ENCODE measurements at places on chromosomes 7 and 10.

DNA sequence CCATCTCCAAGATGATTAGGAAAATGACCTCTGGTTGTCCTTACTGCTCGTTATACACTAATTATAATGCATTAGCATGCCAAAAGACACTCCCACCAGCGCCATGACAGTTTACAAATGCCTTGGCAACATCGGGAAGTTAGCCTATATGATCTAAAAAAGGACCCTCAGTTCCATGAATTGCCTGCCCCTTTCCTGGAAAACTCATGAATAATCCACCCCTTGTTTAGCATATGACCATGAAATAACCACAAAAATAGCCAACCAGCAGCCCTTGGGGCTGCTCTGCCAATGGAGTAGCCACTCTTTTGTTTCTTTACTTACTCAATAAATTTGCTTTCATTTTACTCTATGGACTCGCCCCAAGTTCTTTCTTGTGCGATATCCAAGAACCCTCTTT is 41.6 kb upstream of the KCNMA1 start:
- no peak for DNase-seq

- DNase-seq = no peak
Observed at GRCh38 chr7:130288829-130289228, 4.1 kb upstream of the CPA4 start.

DNA sequence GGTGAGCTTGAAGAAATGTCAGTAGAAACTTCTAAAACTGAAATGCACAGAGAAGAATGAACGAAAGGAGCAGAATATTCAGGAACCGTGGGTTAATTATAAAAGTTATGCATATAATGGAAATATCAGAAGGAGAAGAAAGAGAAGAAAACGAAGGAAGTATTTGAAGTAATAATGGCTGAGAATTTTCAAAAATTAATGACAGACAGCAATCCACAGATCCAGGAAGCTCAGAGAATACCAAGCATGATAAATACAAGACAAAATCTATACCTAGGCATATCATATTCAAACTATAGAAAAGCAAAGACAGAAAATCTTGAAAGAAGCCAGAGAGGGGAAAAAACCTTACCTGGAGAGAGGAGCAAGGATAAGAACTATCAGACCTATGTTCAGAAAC is 16.5 kb upstream of the MCM10 start:
- DNase-seq = no peak

DNA sequence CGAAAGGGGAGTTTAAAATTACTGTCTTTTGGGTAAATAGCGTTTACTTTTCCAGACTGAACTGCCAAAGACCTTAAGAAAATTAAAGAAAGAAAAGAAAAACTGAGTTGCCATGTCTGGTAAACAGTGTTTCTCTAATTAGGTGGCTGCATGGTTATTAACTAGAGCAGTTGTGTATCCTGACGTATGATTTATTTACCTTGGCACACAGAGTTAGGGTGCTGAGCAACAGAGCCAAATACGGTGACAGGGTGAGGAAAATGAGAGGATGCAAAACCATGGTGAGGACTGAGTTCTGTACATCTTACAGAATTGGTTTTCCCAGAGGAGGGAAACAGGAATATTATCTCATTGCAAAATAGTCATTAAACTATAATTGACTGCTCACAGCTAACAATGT is 546.4 kb upstream of the FZD8 start:
- DNase-seq = no peak

DNA sequence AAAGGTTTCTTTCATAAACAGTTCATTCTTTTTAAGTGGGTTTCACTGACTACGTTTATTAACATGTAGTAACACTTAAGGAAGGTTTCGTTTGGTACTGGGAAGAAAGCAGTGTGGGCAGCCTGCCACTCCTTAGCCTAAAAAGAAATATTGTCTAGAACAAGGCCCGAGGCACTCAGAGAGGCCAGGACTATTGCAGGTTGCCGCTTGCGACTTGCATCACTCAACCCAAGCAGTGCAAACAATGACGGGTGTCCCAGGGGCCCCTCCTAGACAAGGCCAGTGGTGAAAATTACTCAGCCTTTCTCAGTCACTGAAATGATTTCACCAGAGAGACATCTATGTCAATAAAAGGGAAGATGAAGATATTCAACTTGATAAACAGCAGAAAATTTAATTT is 243.9 kb downstream of the SNX13 start:
- DNase-seq = no peak

GRCh38 chr10:6473901-6474370 is 106.1 kb downstream of the PRKCQ start:
- DNase-seq = peak; percentile 65

DNA sequence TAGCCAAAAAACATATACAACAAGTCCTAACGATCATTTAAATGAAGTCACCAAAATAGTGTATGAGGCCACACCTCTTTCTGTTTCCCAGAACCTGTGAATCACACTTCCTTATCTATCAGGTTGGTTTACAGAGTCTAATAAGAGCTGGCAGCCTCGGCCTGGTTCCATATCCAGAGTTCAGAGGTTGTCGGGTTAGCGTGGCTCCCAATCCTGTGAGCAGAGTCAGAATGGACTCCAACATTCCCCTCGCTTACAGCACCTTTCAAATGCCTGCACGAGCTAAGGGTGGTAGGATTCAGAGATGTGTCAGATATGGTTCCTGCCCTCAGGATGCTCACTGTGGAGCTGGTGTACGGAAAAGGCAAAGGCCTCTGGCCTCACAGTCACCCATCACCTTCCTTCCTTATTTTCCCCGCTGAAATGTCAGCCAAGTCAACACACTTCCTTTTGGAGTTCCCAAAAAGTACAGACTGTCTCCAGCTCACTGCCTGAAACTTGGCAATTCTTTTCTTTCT is 6.0 kb downstream of the IL15RA start:
- DNase-seq = peak; percentile 33

DNA sequence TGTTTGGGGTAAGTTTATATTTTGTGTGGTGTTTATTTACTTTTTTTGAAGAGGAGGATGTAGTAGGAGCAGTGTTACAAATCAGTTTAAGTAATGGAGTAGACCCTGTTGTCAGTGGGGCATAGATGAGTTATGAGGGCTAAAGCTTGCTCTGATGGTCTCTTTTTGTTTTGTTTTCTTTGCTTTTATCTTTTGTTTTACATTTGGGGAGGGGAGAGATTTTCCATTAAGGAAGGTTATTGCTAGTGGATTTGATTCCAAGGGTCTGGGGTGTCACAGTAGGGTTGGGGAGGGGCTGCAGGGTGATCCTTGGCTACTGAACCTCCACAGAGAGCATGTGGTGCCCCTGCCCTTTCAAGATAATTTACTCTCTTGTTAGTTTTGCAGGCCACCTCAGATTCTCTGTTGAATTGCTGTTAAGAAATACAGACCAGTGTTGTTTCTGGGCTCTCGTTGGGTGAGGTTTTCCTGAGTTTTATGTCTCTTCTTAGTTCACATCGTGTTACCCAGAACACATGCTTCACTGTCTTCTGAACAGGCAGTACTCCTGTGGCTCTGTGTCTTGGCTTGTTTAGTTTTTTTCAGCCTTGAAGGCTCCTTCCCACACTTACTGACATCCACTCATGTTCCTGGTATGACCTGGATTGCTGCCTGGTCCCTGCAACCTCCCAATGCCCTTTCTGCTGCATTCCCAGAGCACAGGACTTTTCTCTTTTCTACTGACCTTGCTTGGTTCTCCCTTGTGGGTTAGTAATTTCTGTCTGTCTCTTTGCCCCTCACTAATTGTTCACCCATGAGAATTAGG is 4.2 kb downstream of the KIFBP start:
- no peak for DNase-seq

- DNase-seq = peak; percentile 2
Observed at GRCh38 chr10:31320550-31321211, 1.7 kb downstream of the ZEB1 start.

GRCh38 chr7:115356139-115356746 is 434.3 kb downstream of the MDFIC start:
- DNase-seq = peak; percentile 6

GRCh38 chr10:46068117-46068516 is 22.0 kb upstream of the MSMB start:
- no peak for DNase-seq

DNA sequence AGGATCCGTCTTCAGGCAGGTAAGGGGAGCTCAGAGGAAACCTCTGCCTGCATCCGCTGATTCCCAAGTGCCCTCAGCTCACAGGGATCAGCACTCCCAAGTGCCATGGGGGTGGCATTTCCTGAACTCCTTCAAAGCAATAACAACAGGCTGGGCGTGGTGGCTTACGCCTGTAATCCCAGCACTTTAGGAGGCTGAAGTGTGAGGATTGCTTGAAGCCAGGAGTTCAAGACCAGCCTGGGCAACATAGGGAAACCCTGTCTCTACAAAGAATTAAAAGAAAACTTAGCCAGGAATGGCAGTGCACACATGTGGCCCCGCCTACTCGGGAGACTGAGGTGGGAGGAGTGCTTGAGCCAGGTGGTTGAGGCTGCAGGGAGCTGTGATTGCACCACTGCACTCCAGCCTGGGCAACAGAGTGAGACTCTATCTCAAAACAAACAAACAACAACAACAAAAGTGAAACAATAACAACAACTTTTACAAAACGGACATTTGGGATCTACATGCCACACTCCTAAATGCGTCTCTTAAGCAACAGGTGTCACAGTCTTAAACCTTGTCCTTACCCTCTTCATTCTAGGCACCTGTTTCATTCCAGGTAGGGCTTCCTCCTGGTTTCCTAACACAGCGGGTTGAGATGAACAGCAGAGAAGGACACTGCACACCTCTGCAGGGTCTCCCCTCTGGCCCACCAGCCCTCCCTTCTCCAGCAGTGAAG is 73.8 kb downstream of the PAXIP1 start:
- DNase-seq = no peak

DNA sequence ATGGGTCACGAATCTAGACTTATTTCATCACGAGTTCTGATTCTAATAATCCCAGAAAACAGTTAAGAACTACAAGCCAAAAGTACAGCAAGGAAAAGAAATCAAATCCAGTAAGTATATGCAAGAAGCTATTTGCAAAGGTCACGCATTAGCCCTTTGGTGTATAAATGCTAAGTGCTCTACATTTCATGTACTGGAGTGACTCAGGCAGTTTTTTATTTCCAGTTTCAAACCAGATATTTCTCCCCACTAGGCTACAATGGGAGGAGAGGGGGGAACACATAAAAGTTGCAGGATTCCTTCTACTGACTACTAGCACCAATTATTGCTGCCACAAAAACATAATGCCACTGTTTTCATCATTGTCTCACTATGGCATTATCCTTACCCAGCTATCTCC is 148.0 kb downstream of the NRCAM start:
- DNase-seq = no peak

DNA sequence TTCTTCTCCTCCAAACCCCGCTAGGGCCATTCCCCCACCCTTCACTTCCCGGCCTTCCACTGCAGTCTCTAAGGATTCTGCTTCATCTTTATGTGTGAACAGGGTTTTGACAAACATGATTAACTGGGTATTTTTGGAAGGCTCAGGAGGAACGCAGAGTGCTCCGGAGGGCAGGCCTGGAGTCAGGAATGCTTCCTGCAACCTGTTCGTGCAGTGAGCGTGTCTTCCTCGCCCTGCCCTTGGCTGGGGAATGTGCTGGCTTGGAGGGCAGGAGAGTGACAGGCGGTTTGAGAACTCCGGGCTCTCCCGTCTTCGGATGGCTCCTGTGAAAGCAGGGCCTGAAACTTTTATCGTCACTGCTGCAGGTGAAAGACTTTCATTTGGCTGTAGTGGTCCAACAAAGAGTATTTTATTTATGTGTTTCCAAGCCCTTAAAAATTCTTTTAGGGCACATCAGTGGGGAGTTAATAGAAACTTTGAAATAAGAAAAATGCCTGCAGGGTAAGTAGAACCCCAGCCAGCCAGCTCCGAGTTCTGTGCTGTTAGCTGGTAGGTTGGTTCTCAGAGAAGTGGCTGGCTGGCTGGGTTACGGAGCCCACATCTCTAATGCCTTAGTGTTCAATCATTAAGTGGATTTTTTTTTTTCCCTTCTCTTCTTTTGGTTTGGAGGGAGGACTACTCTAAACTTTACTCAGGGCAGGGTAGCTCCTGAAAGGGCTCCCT is 51.0 kb downstream of the TCF7L2 start:
- no peak for DNase-seq

DNA sequence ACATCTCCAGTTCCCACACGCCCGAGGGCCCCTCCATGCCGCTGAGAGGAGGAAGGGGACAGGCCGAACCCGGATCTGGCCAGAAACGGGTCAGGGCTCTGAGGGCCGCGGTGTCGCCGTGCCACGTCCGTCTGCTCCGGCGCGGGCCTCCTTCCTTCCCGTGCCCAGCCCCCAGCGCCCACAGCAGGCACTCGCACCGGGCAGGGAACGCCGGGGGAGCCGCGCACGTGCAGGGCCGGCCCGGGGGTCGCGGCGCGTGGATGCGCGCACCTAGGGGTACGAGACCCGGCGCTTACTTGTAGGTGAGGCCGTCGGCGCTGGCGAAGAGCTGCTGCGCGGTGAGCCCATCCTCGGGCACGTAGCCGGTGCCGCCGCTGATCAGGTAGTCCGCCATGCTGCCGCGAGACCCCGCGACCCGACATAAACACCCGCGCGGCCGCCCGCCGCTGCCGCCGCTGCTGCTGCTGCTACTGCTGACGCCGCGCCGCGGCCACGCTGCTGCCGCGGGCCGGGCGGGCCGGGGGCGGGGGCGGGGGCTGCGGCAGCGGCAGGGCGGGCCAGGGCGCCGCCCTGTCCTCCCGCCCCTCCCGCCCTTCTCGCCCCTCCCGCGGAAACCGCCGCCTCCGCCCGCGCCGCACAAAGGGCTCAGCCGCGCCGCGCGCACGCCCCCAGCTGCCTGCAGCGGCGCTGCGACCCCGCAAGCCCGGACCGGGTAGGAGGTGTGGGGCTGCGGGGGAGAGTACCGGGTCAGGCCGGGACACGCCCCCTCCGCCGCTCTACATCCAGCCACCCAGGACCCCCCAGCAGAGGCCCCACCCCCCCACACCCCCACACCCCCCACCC is 4.1 kb downstream of the IMPDH1 start:
- no peak for DNase-seq

- DNase-seq = no peak
Observed at GRCh38 chr7:150396851-150397260, 17.7 kb downstream of the ZNF775 start.

GRCh38 chr10:34746094-34746493 is 69.0 kb downstream of the PARD3 start:
- DNase-seq = no peak

DNA sequence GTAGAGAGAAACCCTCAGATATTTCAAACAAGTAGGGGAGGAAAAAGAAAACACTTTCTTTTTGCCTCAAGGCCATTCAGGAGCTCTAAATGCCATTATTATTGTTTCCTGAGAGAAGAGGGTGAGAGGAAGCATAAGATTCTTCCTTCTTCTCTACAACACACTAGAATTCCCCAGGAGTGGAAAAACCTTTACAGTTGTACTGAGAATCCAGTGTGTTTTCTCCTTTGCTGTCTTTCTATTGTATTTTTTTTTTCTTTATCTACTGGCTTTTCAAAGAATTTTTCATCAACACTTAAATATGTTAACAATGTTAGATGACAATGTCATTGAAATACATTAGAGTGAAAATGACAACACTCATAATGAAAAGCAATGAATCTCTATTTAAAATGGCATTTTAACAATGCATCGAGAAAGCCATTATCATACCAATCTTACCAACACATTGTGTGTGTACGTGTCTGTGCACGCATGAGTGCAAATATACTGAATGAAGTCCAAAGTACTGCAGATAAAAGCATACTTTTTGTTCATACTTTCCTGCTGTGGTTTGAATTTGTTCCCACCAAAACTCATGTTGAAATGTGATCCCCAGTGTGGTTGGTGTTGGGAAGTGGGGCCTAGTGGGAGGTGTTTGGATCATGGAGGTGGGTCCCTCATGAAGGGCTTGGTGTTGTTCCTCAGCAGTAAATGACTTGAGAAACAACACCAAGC is 24.2 kb upstream of the MACC1 start:
- DNase-seq = no peak

All from inflammatory macrophage (primary cell).